Small intestine (tissue), 16 donors: ENCODE measurements at places on chromosomes 12 and 14.

GRCh38 chr14:105489542-105490266 lies 1.3 kb upstream of the TEDC1 start:
- DNase-seq = peak; percentile 94

DNA sequence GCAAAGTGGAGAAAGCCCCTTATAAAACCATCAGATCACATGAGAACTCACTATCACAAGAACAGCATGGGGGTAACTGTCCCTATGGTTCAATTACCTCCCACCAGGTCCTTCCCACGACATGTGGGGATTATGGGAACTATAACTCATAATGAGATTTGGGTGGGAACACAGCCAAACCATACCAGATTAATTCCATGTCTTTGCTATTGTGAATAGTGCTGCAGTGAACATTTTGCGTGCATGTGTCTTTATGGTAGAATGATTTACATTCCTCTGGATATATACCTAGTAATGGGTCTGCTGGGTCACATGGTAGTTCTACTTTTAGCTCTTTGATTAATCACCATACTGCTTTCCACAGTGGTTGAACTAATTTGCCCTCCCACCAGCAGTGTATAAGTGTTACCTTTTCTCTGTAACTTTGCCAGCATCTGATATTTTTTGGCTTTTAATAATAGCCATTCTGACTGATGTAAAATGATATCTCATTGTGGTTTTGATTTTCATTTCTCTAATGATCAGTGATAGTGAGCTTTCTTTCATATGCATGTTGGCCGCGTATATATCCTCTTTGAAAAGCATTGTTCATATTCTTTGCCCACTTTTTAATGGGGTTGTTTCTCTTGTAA lies 29.7 kb upstream of the SAV1 start:
- no peak for DNase-seq

- DNase-seq = peak; percentile 70
Measured at GRCh38 chr12:6336889-6337853, 4.7 kb downstream of the TNFRSF1A start.

DNA sequence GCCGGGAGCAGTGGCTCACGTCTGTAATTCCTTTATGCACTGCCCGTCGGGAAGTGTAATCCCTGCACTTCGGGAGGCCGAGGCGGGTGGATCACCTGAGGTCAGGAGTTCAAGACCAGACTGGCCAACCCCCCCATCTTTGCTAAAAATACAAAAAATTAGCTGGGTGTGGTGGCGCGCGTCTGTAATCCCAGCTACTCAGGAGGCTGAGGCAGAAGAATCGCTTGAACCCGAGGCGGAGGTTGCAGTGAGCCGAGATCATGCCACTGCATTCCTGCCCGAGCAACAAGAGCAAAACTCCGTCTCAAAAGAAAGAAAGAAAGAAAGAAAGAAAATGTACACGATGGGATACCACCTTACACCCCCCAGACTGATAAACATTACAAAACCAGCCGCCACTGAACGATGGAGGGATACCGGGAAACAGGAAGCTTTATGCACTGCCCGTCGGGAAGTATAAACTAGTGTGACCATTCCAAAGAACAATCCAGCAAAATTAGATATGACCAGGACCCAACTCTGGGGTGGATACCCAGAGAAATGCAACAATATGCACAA lies 1.1 kb downstream of the ABCD4 start:
- DNase-seq = no peak

DNA sequence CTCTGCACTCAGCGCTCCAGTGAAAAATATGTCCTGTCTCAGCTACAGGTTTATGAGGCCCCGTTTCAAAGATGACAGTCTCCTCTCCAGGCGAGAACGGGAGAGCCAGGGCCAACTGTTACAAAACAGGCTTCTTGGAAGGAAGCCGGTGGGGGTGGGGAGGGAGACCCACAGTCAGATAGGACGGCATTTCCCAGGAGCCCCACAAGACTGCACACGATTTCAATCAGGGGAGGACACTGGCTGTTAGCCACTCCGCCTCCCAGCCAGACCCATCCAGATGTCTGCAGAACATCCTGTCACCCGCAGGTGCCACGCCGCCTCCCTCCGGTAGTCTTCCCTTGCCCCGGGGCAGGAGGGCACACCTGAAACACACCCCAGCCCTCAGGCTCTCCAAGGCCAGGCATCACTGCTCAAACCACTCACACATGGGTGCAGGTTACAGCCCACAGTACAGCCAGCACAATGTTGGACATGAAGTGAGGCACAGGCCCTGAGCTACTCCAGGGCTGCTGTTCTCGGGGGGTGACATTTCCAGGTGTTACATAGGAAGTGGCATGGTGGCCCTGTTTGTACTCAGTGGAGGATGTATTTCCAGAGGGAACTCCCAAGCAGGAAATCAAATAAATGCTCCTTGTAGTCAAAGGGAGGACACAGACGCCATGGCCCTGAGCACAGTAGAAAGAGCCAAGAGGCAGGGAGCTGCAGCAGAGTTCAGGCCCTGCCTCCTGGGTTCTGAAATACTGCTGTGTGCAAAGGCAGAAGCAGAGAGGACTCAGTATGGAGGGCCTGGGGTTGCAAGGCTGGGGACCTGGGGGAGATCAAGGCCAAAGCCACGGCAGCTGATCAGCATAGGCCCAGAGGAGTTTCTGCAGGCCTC lies 138.1 kb downstream of the BCL11B start:
- no peak for DNase-seq

DNA sequence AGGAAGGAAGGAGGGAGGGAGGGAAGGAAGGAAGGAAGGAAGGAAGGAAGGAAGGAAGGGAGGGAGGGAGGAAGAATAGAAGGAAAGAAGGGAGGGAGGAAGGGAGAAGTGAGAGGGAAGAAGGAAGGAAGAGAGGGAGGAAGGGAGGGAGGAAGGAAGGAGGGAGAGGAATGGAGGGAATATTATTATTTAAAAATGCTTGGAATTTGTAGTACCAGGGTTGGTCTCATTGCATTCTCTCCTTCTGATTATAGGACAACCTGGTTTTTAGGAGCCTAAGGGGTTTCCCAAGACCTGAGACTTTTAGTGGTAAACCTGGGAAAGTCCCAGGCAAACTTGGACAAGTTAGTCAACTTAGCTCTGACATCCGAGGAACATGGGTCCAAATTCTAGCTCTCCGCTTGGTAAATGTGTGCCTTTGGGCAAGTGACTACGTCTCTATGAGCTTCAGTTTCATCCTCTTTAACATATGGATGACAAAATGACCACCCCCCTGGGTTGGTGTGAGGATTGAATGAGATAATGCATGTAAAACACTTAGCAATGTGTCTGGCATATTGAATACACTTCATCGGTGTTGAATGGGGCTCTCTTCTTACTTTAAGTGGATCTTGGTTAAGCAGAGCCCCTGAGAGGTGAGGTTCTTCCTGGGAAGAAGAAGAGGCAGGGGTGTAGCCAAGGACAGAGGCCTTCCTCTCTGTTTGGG lies 690.7 kb upstream of the TBX3 start:
- no peak for DNase-seq

- no peak for DNase-seq
Measured at GRCh38 chr12:2797721-2798418, 3.1 kb downstream of the FKBP4 start.

- DNase-seq = no peak
Measured at GRCh38 chr14:88323523-88324199, 592 bp upstream of the KCNK10 start.

DNA sequence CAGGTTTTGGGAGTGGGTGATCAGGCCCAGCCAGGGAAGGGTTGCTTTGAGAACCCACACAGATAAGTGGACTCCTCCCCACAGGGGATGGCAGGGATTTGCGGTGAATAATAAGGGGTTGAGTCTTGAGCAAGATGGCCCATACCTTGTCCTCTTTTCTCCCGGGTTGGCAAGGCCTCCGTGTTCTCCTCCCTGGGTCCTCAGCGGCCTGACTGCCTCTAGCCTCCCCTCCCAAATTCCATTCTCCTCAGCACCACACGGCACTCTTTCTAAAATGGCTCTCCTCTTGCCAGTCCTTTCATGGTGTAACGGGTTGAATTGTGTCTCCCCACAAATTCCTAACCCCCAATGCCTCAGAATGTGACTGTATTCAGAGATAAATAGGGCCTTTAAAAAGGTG lies 70.0 kb downstream of the CHST11 start:
- DNase-seq = no peak

DNA sequence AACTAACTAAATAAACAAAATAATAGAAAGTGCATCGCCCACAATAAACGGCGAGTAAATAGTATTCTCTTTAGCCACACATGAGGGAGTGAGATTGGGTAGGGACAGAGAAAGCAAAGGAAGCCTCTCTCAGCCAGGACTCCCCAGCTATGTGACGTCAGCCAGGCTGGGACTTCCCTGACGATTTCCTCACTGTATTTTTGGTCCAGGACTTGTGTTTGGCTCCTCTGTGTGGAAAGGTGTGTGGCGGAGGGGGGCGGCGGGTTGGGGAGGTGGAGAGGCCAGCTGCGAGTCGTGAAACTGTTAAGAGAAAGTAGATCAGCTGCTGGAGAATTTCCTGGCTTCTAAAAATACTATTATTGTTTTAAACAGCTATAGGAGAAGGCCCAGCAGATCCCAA lies 1124.6 kb downstream of the AACS start:
- DNase-seq = no peak
